EH (cell line): ENCODE measurements at places on chromosomes 6 and 20.

DNA sequence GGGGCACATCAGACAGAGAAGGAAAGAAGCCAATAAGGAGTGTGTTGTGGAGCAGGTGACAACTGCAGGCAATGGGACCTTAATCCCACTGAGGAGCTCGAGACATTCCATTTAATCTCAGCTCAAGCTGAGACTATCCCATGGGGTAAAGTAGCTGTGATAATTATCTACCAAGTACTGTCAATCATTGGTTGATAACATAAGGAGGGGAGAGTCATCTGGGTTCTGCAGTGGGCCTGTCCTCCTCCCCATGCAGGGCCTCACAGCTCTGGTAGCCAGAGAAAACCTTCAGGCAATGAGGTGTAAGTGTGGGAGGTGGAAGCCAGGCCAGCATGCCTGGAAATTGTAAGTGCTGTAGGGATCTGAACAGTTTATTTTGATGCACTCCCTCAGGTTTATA is 375.0 kb upstream of the ARID1B start:
- DNase-seq = no peak

DNA sequence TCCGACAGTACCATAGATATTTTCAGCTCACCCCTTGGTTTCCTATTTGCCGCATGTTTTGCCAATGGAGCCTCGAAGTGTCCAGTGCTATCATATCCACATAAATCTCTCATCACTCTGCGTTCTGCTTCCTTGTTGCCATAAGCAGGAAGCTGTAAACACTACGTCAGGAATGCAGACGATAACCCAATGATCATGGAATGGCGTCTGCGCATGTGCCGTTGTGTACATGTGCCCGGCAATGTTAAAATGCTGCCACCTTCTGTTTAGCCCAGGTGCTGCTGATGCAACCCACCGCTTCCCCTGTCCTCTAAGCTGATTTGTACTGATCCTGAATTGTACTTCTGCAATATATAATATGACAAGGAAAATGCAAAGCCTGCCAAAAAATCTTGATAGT is 607.5 kb downstream of the HDGFL1 start:
- DNase-seq = no peak

GRCh38 chr6:170227996-170228945 is 62.6 kb downstream of the DLL1 start:
- no peak for DNase-seq

DNA sequence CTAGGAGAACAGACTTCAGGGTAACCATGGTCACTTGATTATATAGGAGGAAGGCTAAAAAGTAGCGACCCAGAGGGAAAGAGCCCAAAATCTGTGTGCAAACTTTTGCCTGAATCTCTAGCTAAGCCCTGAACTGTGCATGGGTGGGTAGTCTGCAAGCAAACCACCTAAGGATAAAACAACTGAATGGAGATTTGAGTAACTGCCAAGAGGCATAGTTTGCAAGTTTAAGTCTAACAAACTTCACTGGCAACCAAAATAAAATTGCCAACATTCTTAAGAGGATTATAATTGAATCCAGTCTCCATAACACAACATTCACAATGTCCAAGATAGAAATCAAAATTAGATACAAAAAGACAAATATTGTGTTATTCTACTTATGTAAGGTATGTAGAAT is 192.0 kb upstream of the PLN start:
- peak; percentile 21 for DNase-seq

- DNase-seq = no peak
Measured at GRCh38 chr20:36305602-36306551, at the start of gene DLGAP4. Gene DLGAP4 (plus strand): TSS chr20:36306339. CDS start chr20:36431718, 125,379 bp downstream.

GRCh38 chr6:83615025-83615999 is 93.6 kb downstream of the SNAP91 start:
- peak; percentile 43 for DNase-seq

- DNase-seq = peak; percentile 41
Measured at GRCh38 chr6:11486051-11486450, 51.5 kb upstream of the TMEM170B start.

GRCh38 chr6:18049646-18050045 is 62.2 kb upstream of the KIF13A start:
- DNase-seq = no peak

DNA sequence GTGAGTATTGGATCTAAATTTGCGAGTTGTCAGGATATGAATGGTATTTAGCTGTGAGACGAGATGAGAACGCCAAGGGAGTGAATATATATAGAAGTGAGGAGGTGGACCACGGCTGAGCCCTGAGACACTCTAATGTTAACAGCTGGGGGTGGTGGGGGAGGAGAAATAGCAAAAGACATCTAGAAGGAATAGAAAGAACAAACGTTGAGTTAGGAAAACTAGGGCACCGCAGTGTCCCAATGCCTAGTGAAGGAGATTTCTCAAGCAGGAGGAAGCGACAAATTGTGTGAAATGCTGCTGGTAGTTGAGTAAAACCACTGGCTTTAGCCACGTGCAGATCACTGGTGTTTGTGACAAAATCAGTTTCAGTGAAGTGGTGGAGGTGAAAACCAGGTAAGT is 56.9 kb downstream of the CD164 start:
- no peak for DNase-seq

- no peak for DNase-seq
Measured at GRCh38 chr6:14350210-14350609, 232.6 kb downstream of the CD83 start.

GRCh38 chr6:81606965-81607381 is 145.5 kb downstream of the TENT5A start:
- peak; percentile 93 for DNase-seq

DNA sequence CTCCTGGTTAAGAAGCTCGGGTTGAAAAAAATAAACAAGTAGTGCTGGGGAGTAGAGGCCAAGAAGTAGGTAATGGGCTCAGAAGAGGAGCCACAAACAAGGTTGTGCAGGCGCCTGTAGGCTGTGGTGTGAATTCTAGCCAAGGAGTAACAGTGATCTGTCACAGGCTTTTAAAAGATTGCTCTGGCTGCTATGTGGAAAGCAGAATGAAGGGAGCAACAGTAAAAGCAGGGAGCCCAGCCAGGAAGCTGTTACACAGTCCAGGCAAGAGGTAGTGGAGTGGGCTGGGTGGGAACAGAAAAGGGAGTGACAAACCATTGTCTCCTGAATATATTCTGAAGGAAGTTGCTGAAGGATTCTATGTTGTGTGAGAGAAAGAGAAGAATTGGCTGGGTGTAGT is 2.0 kb downstream of the HFE start:
- DNase-seq = peak; percentile 15

GRCh38 chr20:48901326-48901725 is 20.2 kb upstream of the ARFGEF2 start:
- DNase-seq = no peak

DNA sequence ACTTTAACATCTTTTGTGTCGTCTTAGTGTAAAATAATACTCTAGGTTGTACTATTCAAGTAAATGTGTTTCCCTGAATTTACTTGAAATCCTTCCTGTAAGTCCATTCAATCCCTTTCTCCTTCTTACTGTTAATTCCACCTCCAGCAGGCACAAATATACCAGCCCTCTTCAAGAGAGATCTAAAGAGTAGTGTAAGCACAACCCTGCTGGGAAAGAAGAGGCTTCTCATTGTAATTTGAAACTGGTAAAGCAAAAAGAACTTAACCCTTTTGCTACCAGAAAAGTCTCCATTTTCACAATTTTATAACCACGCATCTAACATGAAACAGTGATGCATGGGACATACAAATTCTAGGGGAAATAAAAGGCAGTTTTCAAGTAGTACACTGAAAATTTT is at the start of gene BMP5:
BMP5 (minus strand) TSS at position 191 of the 400 bp plus-strand sequence. CDS start 725 bp downstream, outside the sequence.
- no peak for DNase-seq

DNA sequence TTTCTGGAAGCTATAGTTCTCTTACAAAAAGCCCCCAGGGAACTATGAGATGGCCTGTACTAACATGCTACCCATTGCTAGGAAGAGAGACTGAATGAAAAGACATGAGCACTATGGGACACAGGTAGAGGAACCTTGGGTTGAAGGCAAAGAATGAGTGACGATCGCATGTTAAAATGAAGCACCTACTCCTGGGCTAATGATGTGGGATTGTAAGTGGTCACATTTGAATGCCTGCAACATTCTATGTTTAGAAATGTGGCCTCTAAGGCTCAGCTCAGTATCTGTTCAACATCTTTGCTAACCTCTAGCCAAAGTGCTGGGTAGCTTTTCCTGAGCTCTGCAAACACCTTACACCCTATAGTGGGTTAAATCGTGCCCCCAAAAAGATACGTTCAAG is 5.2 kb upstream of the ZC3H12D start:
- no peak for DNase-seq

DNA sequence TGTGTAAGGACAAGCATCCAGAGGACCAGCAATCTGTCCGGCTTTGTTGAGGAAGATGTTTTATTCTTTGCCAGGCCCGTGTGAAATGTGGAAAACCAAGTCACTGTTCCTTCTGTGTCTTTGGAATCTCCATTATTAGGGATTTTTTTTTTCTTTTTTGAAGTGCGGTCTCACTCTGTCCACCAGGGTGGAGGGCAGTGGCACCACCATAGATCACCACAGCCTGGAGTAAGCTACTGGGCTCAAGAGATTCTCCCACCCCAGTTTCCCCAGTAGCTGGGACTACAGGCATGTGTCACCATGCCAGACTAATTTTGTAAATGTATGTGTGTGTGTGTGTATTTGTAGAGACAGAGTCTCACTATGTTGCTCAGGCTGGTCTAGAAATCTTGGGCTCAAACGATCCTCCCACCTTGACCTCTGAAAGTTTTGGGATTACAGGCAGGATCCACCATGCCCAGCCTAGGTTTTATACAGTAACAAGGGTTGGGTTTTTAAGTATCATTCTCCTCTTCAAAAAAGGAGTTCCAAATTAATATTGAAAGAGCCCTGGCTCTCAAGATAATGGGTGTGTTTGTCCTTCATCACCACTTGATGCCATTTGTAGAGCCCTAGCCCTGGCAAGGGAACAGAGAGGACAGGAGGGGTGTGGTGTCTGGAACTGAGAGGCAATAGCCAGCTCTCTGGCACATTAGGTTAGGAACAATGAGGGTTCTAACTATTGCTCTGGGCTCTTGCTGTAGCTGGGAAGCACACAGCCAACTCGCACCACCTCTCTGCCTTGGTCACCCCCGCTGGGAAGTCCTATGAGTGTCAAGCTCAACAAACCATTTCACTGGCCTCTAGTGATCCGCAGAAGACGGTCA is 3.1 kb downstream of the LAMP5 start:
- DNase-seq = no peak

DNA sequence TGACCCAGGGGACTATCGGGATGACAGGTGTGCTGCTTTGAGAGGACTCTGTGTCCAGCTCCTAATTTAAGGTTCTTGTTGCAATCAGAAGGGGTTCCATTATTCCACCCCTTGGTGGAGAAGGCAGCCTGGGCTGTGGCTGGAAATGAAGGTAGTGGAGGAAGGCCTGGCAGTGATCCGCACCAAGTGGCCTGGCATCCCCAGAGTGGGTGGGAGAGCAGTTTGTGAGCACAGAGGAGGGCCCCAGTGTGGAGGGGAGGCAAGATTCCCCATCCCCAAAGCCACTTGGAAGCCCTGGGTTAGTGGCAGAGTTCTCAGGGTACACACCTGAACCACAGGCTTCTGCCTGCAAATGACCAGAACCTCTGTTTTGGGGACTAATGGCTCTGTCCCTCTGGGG is 2.3 kb downstream of the TGM3 start:
- no peak for DNase-seq

DNA sequence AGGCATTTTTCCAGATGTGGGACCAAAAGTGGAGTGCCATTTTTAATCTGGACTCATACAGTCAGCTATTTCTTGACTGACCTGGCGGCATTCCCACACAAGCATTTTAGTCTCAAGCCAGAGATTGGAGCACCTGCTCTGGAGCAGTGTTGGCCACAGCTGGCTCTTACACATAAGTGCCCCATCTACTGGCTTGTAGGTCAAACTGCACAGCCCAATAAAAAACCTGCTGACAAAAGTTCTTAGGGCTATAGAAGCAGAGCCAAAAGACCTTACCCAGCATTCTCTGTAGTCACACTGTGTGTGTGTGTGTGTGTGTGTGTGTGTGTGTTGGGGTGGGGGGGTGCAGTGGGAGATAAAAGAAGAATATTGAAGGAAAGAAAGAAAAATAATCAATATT is 38.6 kb upstream of the SENP6 start:
- DNase-seq = peak; percentile 54

DNA sequence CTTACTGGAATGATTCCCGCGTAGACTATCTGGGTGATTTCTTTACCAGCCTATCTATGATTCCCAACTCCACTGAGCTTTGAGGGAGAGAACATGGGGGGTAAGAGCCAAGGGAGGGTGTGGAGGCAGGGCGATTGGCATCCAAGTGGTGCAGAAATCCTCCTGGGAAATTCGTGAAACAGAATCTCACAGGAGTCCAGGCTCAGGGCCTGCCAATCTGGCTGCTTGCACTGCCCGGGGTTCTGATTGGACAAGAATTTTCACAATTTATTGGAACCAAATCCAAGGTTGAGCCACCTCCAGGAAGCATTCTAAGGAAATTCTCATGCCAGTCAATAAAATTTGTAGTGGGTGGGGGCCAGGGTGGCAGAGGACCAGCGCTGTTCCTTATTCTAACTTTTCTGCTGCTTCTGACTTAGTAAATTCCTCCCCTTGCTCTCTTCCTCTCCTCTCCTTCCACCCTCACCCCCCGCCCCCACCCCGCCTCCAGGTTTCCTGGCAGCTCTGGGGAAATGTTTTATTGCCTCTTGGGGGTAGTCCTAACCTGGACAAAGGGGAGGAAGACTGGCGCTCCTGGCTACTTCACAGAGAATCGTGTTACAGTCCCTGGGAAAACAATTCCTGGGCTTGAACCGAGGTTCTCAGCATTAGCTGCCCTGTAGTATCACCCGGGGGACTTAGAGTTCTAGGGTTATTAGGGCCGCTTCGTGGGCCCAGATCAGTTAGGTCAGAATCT is 3.1 kb downstream of the BMP6 start:
- no peak for DNase-seq

GRCh38 chr20:58432186-58432954 is 43.3 kb downstream of the VAPB start:
- DNase-seq = no peak

GRCh38 chr20:22452442-22453011 is 131.8 kb downstream of the FOXA2 start:
- DNase-seq = no peak

DNA sequence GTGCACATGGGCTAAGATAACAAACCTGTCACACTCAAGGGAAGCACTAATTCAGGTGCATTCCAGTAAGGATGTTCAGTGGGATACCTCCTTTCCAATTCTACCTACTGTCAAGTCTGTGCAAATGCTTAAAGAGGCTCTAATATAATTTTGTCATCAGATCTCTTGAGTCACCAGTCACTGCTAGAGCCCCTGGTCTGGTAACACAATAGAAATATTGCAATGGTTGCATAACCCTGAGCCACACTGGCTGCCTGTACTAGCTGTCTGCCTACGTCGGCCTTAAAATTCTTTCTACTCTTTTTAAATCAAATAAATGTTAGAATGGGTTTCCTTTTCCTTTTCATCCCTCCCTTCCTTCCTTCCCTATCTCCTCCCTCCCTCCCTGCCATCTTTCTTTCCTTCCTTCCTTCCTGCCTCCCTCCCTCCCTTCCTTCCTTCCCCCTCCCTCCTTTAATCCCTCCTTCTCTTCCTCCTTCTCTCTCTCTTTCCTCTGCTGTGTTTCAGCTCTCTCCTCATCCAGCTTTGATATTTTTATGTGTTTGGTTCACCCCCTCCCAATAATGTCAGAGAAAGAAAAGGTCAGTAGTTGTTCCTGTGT is 28.1 kb upstream of the OLIG3 start:
- DNase-seq = no peak

- DNase-seq = peak; percentile 63
Measured at GRCh38 chr6:117414770-117415169, 11.0 kb downstream of the ROS1 start.

GRCh38 chr20:25299806-25300205 is 51.9 kb downstream of the PYGB start:
- peak; percentile 45 for DNase-seq

GRCh38 chr6:43142101-43142500 is 29.0 kb upstream of the SRF start:
- no peak for DNase-seq
